Activated naive CD8-positive, alpha-beta T cell treated with anti-CD3 and anti-CD28 coated beads for 36 hours (primary cell): ENCODE measurements at places on chromosomes 5 and 9. TPM values are rescaled to one million over a fixed set of nuclear protein-coding genes. Genes with fewer than 3 reads are reported as not detected.

The GHR gene
- total RNA-seq, result not detected

The GABRA1 gene
- total RNA-seq, result not detected

The STARD4 gene
- 71.6 TPM for total RNA-seq

The EEIG1 gene
- total RNA-seq, result 77.2 TPM

The FBP2 gene
- total RNA-seq, result not detected

The TLX3 gene
- total RNA-seq, result not detected

GRCh38 chr9:98182889-98183599 is 9.4 kb downstream of the CORO2A start:
- H3K27me3 ChIP-seq, result no peaks in the 10 kb centered on the region
- no peak for DNase-seq
- no peak overlapping the region for H3K4me3 ChIP-seq
- H3K27ac ChIP-seq, result no peak overlapping the region

DNA sequence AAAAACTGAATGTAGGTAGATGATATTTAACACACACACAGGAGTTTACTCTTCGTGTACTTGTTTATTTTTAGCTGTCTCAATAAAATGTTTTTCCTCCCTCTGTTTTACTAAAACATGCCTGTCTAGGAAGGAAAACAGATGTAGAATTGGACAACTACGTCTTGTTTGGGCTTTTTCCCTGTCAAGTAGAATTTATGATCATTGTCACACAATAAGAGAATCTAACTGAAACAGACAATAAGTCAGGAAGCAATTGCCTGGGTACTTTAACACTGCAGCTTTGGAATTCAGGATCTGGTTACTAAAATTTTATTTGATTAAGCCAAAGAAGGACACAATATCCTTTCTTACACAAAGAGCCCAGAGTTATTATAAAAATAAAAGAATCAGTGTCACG is 164.2 kb downstream of the ZDHHC21 start:
- no peak overlapping the region for H3K4me3 ChIP-seq
- no peaks in the 10 kb centered on the region for H3K4me1 ChIP-seq
- no peaks in the 10 kb centered on the region for H3K36me3 ChIP-seq
- peaks cover 12% of the 10 kb centered on the region for H3K27me3 ChIP-seq
- no peak overlapping the region for H3K27ac ChIP-seq

DNA sequence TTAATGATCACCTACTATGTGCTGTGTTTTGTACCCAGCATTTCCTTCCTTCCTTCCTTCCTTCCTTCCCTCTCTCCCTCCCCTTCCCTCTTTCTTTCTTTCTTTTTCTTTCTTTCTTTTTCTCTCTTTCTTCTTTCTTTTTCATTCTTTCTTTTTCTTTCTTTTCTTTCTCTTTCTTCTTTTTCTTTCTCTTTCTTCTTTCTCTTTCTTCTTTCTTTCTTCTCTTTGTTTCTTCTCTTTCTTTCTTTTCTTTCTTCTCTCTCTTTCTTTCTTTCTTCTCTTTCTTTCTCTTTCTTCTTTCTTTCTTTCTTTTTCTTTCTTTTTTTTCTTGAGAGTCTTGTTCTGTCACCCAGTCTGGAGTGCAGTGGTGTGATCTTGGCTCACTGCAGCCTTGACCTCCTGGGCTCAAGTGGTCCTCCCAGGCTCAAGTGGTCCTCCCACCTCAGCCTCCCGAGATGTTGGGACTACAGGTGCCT is 165.7 kb upstream of the MVB12B start:
- no peak overlapping the region for H3K27ac ChIP-seq
- H3K36me3 ChIP-seq, result no peaks in the 10 kb centered on the region
- H3K27me3 ChIP-seq, result peaks cover 8% of the 10 kb centered on the region
- no peaks in the 10 kb centered on the region for H3K4me1 ChIP-seq
- H3K4me3 ChIP-seq, result no peak overlapping the region
- no peak for DNase-seq

GRCh38 chr9:70427161-70427945 is 12.9 kb upstream of the KLF9 start:
- no peaks in the 10 kb centered on the region for H3K27me3 ChIP-seq
- no peak overlapping the region for H3K27ac ChIP-seq
- DNase-seq, result no peak
- H3K36me3 ChIP-seq, result no peaks in the 10 kb centered on the region
- H3K4me3 ChIP-seq, result no peak overlapping the region
- peaks cover 5% of the 10 kb centered on the region for H3K4me1 ChIP-seq

- H3K27me3 ChIP-seq, result peaks cover 8% of the 10 kb centered on the region
- H3K36me3 ChIP-seq, result no peaks in the 10 kb centered on the region
- no peak overlapping the region for H3K27ac ChIP-seq
- no peaks in the 10 kb centered on the region for H3K4me1 ChIP-seq
- no peak overlapping the region for H3K4me3 ChIP-seq
Measured at GRCh38 chr9:134985451-134985850, 67.7 kb upstream of the FCN1 start.

DNA sequence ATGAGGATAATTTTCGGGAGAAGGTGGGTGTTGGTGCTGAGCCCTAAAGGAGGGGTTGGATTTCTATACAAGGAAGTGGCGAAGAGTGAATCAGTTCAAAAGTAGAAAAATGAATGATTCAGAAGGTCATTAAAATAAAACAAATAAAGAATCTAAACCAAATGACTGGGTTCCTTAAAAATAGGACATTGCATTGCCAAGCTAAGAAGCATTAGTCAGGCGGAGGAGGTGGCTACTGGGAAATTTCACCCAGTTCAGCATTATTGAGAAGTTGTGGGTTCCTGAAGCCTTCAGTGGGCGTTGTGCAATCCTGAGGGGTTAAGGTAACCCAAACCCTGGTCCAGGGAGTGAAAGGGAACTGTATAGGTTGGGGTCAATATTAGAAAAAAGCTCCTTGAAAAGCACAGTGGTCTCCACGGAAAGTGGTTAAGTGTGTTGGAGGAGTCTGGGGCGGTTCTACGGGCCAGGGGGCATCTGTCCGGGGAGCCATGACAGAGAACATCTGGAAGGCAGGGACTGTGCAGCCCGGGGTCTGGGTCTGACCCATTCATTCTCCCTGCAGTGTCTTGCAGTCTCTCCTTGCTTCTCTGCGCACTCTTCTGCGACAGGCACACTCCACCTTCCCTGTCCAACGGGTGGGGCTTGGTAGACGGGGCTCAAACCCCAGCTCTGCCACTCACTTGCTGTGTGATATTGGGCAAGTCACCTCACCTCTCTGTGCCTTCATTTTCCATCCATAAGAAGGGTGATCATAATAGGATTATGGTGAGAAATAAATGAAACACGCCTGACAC is 27.6 kb upstream of the DUSP1 start:
- no peak overlapping the region for H3K4me3 ChIP-seq
- no peak for DNase-seq
- no peaks in the 10 kb centered on the region for H3K27me3 ChIP-seq
- no peaks in the 10 kb centered on the region for H3K36me3 ChIP-seq
- H3K27ac ChIP-seq, result no peak overlapping the region

- no peaks in the 10 kb centered on the region for H3K27me3 ChIP-seq
- H3K27ac ChIP-seq, result no peak overlapping the region
- H3K4me3 ChIP-seq, result no peak overlapping the region
- H3K4me1 ChIP-seq, result peaks cover 9% of the 10 kb centered on the region
Measured at GRCh38 chr9:27504259-27504658, 19.8 kb upstream of the IFNK start.

DNA sequence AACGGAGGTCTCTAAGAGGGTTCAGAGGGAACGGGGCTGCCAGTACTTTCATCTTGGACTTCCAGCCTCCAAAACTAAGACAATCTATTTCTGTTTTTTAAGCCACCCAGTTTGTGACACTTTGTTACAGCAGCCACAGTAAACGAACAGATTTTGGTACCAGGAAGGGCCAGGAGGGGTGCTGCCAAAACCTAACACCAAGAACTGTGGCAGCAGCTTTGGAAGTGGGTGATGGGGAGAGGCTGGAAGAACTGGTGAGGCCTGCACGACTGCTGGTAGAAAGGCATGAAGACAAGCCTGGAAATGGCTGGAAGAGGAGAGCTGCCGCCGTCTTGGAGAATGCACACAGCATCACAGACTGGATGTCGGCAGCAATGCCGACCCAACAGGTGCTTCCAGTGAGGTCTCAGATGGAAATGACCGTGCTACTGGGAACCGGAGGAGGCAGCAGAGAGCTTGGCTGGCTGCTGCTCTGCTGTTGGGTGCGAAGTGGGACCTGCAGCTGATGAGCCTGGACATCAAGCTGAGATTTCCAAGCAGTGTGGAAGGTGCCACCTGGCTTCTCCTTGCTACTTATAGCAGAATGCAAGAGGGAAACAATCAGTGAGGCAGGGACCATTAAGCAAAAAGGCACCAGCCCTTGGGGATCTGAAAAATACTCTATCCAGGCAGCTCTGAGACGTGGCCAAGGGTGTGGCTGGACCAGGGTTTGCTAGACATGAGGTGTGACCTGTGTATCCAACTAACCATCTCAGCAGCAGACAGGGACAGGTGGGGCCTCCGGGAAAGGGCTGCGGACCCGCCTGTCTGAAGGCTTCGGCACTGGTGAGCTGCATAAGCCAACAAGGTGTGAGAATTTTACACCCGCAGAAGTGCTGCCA is 4.7 kb upstream of the TMEM210 start:
- H3K4me3 ChIP-seq, result no peak overlapping the region
- no peak for DNase-seq
- no peaks in the 10 kb centered on the region for H3K36me3 ChIP-seq
- H3K27ac ChIP-seq, result no peak overlapping the region

- peaks cover 17% of the 10 kb centered on the region for H3K4me1 ChIP-seq
- H3K36me3 ChIP-seq, result no peaks in the 10 kb centered on the region
- no peak overlapping the region for H3K4me3 ChIP-seq
- H3K27ac ChIP-seq, result no peak overlapping the region
Measured at GRCh38 chr5:91291628-91292569, 91.2 kb downstream of the ARRDC3 start.

DNA sequence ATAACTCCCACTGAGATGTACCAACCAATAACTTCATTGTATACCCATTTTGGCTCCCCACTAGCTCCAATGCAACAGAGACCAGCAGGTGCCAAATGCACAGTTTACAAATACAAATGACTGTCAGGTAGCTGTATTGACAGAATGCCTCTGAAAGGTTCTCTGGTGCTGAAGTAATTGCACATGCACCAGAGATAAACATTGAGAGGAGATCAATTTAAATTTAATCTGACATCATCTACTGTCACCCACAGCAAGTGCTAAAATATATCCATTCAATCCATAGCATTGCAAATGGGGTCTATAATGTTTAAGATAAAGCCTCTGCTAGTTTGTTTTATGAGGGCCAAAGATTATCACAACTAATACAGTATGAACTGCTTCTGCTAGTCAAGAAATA is 80.2 kb downstream of the STX17 start:
- H3K27ac ChIP-seq, result no peak overlapping the region
- H3K27me3 ChIP-seq, result no peaks in the 10 kb centered on the region
- DNase-seq, result no peak
- peaks cover 42% of the 10 kb centered on the region for H3K36me3 ChIP-seq
- no peak overlapping the region for H3K4me3 ChIP-seq
- peaks cover 2% of the 10 kb centered on the region for H3K4me1 ChIP-seq

GRCh38 chr5:6837519-6838110 is 124.4 kb downstream of the TENT4A start:
- H3K4me1 ChIP-seq, result peaks cover 8% of the 10 kb centered on the region
- no peak overlapping the region for H3K4me3 ChIP-seq
- H3K27ac ChIP-seq, result no peak overlapping the region
- H3K36me3 ChIP-seq, result no peaks in the 10 kb centered on the region
- peaks cover 6% of the 10 kb centered on the region for H3K27me3 ChIP-seq

GRCh38 chr9:123440256-123440655 is 84.3 kb downstream of the CRB2 start:
- H3K4me3 ChIP-seq, result no peak overlapping the region
- H3K36me3 ChIP-seq, result peaks cover 4% of the 10 kb centered on the region
- no peaks in the 10 kb centered on the region for H3K27me3 ChIP-seq
- H3K27ac ChIP-seq, result no peak overlapping the region

GRCh38 chr9:123590499-123590898 is 234.5 kb downstream of the CRB2 start:
- peaks cover 3% of the 10 kb centered on the region for H3K4me1 ChIP-seq
- H3K27ac ChIP-seq, result no peak overlapping the region
- no peak for DNase-seq

DNA sequence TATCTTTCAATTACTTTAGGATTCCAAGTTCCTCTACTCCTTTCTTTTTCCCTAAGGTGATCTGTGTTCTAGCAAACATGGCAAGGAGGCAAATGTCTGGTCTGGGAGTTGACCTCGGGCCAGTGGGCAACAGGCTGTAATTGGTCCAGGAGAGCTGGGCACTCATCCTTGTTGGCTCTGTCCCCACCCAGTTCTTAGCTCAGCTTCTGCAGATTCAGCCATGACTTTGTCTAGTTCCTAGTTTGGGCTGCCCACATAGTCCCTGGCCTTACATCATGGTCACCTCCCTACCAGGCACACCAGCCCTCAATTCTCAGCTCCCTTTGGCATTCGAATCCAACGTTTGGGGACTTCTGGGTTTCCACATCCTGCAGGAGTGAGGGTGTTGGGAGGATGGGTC is 92.1 kb upstream of the DAP start:
- no peak overlapping the region for H3K27ac ChIP-seq
- H3K27me3 ChIP-seq, result peaks cover 18% of the 10 kb centered on the region
- H3K4me3 ChIP-seq, result no peak overlapping the region
- no peaks in the 10 kb centered on the region for H3K36me3 ChIP-seq
- H3K4me1 ChIP-seq, result no peaks in the 10 kb centered on the region
- DNase-seq, result no peak

- no peak overlapping the region for H3K4me3 ChIP-seq
- peaks cover 36% of the 10 kb centered on the region for H3K27me3 ChIP-seq
- DNase-seq, result no peak
- peaks cover 6% of the 10 kb centered on the region for H3K4me1 ChIP-seq
- no peak overlapping the region for H3K27ac ChIP-seq
Measured at GRCh38 chr5:1227667-1228066, 2.5 kb downstream of the SLC6A18 start.

DNA sequence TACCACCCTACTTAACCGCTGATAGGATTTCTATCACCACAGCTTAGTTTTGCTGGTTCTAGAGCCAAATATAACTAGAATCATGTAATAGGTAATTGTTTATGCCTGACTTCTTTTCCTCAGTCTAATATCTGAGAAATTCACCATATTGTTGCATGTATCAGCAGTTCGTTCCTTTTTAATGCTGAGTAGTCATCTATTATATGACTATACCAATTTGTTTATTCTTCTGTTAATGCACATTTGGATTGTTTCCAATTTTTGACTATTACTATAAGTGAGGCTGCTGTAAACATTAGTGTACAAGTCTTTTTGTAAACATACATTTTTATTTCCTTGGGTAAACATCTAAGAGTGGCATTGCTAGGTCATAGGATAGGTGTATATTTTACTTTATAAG is 25.9 kb downstream of the CSNK1G3 start:
- H3K27me3 ChIP-seq, result no peaks in the 10 kb centered on the region
- H3K4me1 ChIP-seq, result peaks cover 34% of the 10 kb centered on the region
- no peak overlapping the region for H3K4me3 ChIP-seq
- H3K27ac ChIP-seq, result no peak overlapping the region
- peaks cover 3% of the 10 kb centered on the region for H3K36me3 ChIP-seq
- no peak for DNase-seq

GRCh38 chr5:142411103-142411502 is 86.3 kb upstream of the SPRY4 start:
- H3K36me3 ChIP-seq, result no peaks in the 10 kb centered on the region
- no peaks in the 10 kb centered on the region for H3K27me3 ChIP-seq
- no peak overlapping the region for H3K27ac ChIP-seq
